ENCODE measurements at places on chromosomes 6 and 20.
A peak's percentile ranks its signal among the peaks of the same experiment; 100 is the strongest.

DNA sequence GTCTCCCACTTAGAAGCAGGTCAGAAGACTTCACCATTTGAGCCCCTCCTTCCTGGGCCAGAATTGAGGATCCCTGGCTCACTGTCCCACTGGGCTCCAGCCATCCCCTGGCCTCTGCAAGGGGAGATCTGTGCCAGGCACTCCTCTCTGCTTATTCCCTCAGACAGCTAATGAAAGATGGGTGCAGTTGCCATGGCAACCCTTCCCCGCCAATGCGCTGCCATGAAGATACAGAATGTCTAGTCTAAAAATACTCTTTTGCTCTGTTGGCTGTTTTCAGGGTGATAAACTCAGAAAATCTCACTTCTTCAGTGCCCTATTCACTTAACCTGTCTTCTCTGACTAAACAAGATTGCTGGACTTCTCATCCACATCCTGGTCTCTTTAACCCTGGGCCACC, 13.6 kb upstream of the TTLL2 start:
- no peak for DNase-seq

GRCh38 chr6:70673601-70674000, 5.9 kb downstream of the SMAP1 start:
- DNase-seq = no peak

DNA sequence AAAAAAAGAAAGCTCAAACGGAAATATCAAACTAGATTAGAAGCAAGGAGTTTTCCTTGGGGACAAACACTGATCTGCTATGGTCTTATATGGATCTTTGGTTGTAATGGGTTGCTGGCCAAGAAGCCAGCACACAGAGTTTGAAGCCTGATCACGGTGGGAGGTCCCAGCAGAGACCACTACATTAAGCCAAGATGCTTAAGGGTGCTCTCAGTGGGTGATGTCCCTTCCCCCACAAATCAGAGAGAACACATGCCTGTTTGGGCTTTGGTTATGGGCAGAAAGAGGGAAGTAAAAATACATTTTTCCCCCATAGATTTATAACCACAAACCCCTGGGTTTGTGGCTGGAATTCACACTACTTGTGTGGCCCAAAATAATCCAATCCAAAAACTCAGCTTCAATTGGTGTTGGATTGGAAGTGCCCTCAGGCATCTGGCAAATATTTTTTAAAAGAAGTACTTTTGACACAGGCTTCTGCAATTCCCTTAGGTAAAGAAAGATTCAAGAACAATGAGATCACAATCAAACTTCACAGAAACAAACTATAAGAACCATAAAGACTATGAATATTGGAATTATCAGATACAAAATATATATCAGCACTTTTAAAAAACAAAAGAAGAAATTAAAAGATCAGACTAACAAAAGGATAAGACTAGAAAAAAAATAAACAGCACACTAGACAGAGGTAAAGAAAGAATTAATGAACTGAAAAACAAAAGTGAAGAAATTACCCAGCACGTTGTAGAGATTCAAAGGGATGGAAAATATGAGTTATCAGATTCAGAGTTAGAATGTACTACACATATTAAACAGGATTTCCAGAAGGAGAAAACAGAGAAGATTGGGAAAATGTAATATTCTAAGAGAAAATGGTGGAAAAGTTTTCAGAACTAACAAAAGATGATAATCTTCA, 44.7 kb downstream of the ESF1 start:
- no peak for DNase-seq

GRCh38 chr6:73579389-73579788, 58.6 kb upstream of the EEF1A1 start:
- DNase-seq = no peak

- no peak for DNase-seq
These were observed 50.0 kb downstream of the SOBP start for GRCh38 chr6:107539849-107540464.

DNA sequence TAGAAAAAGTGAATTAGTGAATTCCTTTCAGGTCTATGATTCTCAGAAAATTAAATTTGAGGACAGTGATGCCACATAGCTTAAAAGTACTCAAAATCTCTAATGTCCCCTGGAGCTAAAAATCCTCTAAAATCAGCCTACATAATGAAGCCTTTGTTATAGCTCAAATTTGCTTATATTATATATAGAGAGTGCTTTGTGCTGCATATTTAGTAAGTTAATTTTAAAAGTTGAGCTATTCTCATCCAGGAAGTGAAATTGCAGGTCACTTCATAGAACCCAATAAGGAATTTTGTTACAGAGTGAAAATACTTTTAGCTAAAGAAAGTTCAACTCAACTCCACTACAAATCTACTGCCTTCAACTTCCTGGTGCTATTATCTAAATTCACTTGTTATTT, 507.5 kb upstream of the MAP3K7 start:
- no peak for DNase-seq

DNA sequence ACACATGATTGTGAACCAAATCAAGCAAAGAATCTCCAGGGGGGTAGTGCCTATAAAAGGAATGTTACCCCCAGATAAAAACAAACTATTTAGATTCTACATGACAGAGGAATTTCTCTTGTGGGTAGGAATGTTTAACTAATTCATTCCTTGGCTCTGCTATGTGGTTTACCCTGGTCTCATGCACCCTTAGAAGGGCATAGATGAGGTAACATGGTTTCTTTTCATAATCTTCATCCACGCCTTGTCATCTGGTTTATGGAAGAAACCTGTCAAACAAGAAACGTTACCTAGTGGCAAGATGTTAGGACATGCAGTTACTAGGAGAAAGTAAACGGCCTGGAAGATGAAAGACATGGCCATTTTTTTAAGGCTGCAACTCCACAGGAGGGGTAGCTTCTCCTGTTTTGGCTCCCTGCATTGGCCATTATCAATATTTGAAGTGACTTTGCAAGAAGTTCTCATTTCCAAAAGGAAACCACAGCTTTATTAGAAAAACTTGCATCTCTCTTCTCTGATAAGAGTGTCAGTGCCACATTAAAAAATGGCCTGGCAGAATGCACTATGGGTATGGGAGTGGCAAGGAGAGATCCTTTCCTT, 45.5 kb downstream of the STX11 start:
- no peak for DNase-seq

DNA sequence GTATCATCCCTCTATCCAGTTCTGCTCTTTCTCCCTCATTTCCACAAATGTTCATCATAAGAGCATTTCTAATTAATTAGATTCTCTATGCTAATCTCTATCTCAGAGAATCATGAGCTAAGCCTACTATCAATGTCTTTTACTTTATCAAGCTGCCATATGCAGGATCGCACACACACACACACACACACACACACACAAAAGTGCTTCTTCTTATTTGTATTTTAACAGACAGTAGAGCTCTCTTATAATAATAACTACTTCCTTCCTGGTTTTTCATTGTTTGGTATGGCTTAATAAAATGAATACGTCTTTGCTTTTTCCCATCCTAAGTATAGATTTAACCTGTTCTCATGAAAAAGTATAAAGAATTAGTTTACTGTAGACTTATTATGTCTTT, 170.2 kb downstream of the HAO1 start:
- DNase-seq = no peak

DNA sequence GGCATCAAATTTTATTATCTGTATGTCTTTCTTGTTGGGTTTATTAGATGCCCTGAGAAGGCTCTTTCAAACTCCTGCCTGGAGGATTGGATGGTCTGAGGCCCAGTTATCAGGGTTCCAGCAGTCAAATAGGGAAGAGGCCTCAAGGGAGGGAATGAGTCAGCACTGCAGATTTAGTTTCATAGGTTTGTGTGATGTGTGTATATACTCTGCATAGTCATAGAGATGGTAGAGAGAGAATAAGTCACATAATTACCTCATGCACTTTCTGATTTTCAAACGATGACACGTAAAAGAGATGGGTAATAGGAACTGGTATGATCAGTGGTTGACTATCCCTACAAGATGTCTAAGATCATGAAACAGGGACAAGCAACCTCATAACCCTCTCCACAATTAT, 82.1 kb downstream of the ADAT2 start:
- no peak for DNase-seq

- DNase-seq = peak; percentile 13
These were observed 9.3 kb upstream of the ATG5 start for GRCh38 chr6:106334646-106335448.

DNA sequence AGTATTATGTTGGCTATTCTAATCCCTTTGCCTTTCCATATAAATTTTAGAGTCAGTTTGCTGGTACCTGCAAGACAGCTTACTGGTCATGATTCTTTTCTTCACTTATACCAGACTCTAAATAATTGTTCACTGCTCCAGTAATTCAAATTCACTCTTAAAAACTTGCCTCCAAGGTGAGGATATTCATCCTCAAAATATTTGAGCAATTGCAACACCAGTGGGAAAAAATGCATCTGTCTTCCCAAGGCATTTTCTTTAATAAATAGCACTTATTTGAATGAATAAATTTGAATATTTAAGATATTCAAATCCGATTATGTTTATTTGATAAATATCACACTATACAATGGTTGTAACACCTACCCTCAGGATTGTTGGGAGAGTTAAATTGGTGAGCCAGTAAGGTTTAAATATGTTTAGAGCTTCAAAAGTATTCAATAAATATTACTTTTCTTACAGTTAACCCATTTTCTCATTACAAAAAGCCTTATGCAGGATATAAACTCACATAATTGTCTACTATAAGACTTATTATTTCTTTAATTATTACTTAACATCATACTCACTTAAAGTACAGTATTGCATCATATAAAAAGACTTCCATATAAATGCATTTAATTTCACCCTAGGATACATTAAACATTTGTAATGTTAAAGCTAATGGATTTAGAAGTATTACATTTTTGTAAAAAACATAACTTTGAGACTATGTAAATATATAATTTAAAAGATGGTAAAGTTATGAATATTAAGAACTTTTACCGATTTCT, 285.6 kb downstream of the SAMD5 start:
- no peak for DNase-seq

DNA sequence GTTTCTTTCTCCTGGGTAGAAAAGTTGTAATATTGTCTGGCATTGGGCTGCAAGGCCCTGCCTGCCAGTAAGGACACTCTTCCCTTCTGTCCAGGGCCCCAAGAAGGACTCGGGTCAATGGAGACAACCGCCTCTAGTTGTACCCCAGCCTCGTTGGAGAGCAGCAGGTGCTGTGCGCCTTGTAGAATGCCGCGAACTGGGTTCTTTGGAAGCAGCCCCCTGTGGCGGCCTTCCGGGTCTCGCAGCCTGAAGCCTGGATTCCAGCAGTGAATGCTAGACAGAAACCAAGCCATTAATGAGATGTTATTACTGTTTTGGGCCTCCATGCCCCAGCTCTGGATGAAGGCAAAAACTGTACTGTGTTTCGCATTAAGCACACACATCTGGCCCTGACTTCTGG, 37.0 kb downstream of the PLCG1 start:
- DNase-seq = no peak

- DNase-seq = no peak
These were observed 85.7 kb downstream of the NFATC2 start for GRCh38 chr20:51456511-51457509.

DNA sequence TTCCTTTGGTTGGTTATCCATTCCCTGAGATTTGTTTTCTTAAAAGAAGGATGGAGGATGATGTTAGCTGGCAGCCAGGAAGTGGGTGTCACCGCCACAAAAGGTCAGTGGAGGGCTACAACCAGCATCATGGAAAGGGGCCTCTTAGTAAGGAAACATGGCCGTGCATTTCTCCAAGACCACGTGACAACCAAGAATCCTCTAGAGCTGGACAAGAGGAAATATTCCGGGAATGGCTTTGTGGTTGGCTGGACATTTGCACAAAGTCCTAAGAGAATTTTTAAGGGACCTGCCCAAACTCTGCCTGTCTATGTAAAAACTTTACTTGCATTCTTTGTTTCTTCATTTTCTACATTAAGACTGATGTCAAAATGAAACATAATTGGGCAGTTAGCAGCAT, 399.9 kb upstream of the MARCKS start:
- DNase-seq = no peak

DNA sequence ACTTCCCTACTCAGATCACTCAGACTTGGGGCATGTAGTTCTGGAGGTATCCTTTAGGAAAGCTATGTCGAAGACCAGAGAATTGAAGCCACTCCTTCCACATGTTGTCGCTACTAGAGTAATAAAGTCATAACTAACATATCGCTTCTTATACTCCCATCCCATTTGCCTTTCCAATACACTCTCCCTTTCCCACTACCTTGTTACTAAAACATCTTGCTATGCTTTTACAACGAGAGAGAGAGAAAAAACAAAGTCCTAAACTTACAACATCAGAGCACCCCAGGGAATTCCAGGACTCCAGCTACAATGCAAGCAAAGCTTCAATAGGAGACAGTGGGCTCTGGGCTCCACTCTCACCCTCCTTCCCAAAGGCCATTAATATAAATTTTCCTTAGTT, 5.1 kb upstream of the LAMP5 start:
- no peak for DNase-seq

DNA sequence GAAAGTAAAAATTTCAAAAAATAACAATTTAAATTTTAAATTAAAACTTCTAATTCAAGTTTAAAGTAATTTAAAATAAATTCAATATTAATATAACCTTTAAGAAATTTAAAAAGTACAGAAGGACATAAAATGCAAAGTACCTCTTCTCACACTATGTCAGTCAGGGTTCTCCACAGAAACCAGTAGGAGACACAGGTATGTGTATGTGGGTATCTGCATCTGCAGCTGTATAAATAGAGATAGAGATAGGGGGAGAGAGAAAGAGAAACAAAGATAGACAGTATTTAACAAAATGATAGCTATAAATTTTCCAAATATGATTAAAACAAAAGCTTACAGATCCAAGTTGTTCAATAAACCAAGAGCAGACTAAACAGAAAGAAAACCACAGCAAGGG, 190.8 kb downstream of the ERMARD start:
- DNase-seq = no peak

DNA sequence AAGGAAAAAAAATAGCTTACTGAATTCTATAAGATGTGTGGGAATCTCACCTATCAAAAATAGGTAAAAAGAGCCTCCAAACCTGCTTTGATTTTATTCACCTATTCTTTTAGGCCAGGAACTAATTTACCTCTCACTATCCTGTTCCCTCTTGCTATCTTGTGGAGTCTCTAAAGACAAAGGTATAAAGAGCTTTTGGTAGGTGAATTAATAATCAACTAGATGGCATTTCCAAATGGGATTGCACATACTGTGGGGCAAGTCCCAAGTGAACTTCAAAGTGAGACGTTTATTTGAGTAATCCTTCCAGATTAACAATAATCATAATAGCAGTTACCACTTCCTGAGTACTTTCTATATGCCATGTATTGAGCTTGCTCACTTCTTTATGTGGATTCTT, 2.8 kb downstream of the FAM8A1 start:
- DNase-seq = no peak

DNA sequence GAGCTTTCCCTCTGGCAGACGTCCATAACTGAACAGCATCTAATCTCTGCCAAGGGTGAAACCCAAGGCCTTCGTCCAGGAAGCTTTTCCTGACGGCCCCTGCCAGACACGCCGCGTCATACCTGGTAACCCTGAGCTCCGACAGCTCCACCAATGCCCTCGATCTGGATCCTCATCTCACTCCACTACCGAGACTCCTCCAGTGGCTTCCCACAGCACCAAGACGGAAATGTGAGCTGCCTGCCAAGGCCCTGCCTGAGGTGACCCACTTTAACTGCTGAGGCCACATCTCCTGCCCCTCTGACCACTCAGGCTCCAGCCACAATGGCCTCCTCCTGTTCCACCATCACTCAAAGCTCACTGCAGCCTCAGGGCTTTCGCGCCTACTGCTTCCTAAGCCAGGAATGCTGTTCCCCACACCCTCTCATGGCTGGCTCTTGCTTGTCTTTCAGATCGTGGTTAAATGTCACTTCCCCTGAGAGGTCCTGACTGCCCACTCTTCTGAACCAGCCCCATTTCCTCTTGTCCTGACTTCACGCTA, 143.2 kb downstream of the PREX1 start:
- no peak for DNase-seq

GRCh38 chr6:148203970-148204369, 138.7 kb upstream of the SASH1 start:
- DNase-seq = peak; percentile 45
